ENCODE measurements at places on chromosomes 7 and 10.

GRCh38 chr10:103054621-103055020 lies 136.5 kb downstream of the CNNM2 start:
- no peak for DNase-seq

DNA sequence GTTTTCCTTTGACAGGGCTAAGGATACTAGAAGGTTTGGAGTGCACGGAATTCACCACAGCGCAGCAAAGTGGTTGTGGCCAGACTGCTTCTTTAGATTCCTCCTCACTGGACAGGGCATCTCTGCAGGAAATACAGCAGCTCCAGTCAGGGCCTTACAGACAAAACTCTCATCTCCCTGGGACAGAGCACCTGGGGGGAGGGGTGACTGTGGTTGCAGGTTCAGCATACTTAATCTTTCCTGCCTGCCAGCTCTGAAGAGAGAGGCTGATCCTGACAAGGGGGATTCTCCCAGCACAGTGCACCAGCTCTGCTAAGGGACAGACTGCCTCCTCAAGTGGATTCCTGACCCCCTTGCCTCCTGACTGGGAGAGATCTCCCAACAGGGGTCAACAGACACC lies 1257.9 kb downstream of the NXPH1 start:
- no peak for DNase-seq

DNA sequence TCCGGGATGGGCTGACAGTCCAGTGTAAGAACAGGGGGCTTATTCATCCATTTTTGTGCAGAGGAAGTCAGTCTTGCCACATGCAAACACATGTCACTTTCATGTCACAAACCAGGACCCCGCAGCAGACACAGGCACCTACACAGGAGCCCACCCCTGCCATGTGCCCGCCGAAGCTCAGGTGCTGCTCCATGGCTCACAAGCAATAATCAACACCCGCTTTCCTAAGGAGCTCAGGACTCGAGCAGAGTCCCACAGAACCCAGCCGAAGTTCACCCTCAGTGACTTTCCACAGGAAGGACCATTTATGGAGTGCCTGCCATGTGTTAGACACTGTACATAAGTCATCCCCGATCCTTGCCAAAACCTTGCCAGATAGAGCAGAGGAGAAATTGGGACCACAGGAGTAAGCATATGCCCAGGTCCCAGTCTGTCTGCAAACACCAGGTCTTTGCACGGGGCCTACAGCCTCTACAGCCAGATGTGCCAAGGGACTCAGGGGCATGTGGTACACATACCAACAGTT lies 99.4 kb downstream of the EBF3 start:
- no peak for DNase-seq

DNA sequence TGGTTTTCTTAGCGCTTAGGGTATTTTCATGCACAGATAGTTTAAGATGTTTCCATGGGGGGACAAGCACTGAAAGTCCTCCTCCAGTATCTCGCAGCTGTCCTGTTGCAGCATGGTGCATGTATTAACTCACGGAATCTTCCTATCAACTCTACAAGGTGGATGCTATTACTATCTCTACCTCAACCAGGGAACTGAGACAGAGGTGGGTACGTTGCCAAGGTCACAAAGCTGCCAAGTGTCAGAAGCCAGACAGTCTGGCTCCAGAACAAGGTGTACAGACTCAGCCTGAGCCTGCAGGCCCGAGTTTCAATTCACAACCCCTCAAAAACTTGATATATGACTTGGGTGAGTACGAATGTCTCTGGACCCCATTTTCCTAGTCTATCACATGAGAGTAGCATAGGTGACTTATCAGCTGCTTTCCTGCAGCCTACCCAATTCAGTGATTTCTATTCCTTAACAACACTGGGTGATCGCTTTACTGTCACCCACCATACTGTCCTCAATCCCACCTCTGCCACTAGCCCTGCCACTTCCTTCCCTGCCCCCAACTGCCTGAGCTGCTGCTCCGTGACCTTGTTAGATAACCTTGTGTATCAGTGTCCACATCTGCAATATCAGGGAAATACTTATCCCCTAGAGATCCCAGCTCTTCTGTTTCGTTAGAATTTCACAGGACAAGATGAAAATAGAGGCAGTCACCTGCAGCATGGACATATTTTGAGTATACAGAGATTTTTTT lies 92.1 kb downstream of the ABCC2 start:
- no peak for DNase-seq

GRCh38 chr7:111980725-111981124 lies 225.5 kb downstream of the DOCK4 start:
- no peak for DNase-seq

DNA sequence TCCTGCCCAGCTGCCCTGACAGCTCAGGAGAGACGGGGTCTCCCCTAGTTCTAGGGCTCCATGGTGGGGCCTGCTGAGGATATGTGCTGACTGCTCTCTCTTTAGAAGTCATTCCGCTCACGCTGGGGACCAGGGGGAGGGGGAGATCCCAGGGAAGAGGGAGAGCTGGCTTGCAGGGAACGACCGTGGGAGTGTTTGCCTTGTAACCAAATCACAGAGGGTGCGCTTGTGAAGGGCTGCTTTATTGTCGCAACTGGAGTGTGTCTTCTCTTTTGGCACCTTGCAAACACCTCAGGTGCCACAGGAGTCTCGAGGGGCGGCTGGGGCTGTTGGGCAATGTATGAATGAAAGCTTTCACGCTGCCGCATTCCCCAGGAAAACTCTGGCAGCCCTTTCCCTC lies 531.3 kb upstream of the MKI67 start:
- no peak for DNase-seq

DNA sequence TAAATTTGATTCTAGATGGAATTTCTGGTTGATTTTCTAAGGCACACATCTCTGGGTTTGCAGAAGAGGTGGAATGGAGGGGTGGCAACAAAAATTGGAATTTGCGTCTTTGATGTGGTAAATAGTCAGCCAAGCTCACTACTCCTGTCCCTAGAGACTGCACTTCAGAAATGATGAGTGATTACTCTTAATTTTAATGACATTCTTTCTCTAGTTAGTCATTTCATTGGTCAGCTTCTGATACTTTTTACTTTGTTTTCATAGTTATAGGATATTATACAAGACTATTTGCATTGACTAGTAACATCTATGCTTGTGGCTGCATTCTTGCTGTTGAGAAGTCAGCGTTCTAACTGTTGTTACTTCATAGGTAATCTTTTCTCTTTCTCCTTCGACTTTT lies 658.3 kb downstream of the SUGCT start:
- DNase-seq = no peak

DNA sequence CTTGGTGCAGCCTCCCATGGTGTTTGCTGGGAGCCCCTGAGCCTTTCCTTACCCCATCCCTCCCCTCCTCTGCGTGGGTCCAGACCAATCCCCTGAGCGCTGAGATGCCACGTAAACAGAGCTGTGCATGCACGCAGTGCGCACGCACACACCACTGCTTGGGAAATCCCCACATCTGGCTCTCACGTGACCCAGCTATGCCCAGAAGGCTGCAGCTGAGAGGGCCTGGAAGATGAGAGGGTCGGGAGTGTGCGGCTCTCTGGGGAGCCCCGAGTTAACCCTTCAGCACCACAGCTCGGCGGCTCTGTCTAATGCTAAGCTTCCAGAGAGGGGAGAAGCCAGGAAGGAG lies 177.2 kb downstream of the SH3PXD2A start:
- peak; percentile 55 for DNase-seq

GRCh38 chr10:132659206-132660091 lies 121.9 kb downstream of the INPP5A start:
- no peak for DNase-seq

GRCh38 chr10:123885406-123886170 lies 6.0 kb downstream of the CPXM2 start:
- no peak for DNase-seq

DNA sequence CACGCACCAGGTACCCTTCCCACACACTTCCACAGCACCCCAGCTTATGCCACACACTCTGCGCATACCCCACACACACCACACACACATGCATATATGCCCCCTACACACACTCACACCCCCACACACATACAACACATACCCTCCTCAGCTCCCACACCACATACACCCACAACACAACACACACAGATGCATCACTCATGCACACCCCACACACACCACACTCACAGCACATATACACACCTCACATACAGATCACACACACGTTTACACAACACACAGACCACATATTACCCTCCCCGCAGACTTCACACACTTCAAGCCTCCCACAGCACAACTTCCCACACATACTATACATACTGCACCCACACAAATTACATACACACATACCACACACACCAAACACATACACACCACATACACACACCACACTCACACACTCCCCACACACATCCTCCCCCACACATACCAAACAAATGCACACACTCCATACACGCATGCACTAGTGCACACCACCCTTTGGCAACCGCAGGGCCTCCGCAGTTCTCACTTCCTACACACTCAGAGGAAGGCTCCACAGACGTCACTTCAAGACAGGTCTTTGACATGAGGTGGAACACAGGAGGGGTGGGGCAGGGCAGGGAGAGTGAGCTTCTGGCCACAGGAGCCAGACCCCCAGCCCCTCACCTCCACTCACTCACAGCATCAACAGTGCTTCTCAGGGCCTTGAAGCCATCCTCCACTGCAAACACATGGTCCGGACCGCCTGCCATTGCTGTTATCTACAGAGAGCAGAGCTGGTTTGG lies 18.5 kb upstream of the ANTXRL start:
- peak; percentile 49 for DNase-seq

- no peak for DNase-seq
These were observed 31.3 kb downstream of the KIAA1217 start for GRCh38 chr10:24240041-24240751.

DNA sequence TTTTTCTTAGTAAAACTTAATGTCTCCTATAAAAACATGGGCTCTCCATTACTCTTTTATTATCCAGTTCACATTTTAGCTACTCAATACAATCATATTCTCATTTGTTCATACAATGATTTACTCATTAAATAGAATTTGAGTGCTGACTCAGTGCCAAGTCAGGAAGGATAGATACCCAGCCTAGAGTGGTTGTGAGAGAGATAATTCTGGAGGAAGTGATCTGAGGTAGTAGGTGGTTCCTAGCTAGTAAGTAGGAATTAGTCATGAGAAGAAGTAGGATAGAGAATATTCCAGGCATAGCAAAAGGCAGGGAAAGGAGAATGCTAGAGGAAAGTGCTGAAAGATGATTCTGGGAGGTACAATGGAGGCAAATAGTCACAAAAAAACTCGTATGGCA lies 133.5 kb upstream of the MBL2 start:
- DNase-seq = no peak

- DNase-seq = no peak
These were observed 4.3 kb downstream of the CDH23 start for GRCh38 chr10:71401056-71401455.

- DNase-seq = no peak
These were observed 48.6 kb upstream of the MKI67 start for GRCh38 chr10:128174581-128175559.

GRCh38 chr7:147524726-147525250 lies 1065.8 kb upstream of the C7orf33 start:
- no peak for DNase-seq

DNA sequence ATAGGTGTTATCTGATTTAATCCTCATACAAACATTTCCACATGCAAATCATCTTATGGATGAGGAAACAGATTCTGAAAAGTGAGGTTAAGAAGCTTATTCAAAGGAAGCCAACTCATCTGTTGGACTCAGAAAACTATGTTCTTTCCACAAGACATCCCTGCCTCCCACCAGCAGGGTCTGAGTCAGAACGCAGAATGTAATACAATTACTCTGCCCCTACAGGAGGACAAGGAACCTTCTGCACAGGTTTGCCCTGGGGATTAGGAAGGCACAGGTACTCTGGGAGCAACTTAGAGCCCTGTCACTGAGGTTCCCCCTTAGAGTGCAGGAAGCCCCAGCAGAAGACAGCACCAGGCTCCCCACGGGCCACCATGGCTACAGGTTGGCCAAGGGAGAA lies 255.7 kb downstream of the TNS3 start:
- no peak for DNase-seq

DNA sequence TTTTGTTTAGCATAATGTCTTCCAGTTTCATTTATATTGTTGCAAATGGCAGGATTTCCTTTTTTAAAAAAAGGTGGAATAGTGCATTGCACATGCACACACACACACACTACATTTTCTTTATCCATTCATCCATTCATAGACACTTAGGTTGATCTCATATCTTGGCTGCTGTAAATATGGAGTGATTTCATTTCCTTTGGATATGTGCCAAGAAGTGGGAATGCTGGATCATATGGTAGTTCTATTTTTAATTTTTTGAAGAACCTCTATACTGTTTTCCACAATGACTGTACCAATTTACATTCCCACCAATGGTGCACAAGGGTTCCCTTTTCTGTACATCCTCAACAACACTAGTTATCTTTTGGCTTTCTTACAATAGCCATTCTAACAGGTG lies 68.9 kb downstream of the EBLN1 start:
- DNase-seq = no peak

DNA sequence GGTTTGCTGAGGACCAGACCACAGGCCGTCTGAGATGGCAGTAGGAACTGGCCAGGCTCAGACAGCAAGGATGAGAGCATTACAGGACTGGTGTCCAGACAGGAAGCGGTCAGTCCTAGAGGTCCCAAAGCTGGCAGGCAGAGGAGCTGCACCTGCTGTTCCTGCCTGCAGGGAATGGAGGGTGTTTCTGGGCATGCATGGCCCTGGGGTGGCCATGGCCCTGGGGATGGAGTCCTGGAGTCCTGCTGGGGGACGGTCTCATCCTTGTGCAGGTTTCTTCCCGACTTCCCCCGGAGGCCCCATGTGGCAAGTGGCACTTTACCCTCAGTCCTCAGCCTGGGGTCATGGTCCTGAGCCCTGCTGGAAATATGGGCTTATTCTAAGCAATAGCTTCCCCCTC lies 274.9 kb upstream of the ADARB2 start:
- no peak for DNase-seq

- DNase-seq = no peak
These were observed 30.9 kb downstream of the CDK1 start for GRCh38 chr10:60809157-60809556.
